ENCODE measurements at places on chromosomes 7 and 10.

- no peak for DNase-seq
These were observed 11.0 kb downstream of the KIAA1217 start for GRCh38 chr10:24219963-24220362.

DNA sequence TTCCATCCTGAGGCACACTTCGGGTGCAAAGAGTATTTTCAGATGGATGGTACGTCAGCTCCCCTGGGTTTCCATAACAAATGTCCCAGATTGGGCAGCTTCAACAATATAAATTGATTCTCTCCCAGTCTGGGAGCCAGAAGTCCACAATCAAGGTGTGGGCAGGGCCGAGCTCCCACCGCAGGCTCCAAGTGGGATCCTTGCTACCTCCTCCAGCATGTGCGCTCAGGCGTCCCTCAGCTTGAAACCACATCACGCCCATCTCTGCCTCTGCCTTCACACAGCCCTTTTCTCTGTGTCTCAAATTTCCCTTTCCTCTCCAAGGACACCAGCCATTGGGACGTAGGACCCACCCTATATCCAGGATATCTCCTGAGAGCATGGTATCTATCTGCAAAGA is 153.5 kb downstream of the DIP2C start:
- no peak for DNase-seq

- DNase-seq = no peak
These were observed 121.2 kb downstream of the SKAP2 start for GRCh38 chr7:26743205-26743604.

- DNase-seq = no peak
These were observed 83.5 kb upstream of the GNA12 start for GRCh38 chr7:2927592-2927991.

- DNase-seq = no peak
These were observed 391.8 kb upstream of the ETV1 start for GRCh38 chr7:14381306-14381705.

DNA sequence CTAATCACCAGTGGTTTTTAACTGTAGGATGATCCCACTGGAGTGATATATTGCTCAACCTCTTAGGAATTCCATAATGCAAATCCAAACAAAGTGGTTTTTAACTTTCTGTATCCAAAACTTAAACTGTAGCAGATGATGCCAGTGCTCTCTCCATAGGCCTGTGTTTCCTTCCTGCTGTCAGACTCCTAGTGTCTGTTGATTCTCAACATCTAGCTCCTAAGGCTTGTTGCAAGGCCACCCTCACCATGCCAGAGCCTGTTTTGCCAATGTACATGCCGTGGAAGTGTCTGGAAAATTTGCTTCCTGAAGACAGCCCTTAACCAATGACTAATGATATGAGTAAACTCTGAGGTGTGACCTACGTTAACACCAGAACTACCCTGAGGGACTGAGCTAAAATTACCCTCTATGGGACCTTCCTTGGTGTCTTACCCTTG is 39.3 kb downstream of the C1GALT1 start:
- no peak for DNase-seq

GRCh38 chr10:22321924-22322640 is 1.2 kb downstream of the BMI1 start:
- DNase-seq = peak; percentile 18

GRCh38 chr7:24436131-24436920 is 136.9 kb upstream of the PALS2 start:
- DNase-seq = no peak

DNA sequence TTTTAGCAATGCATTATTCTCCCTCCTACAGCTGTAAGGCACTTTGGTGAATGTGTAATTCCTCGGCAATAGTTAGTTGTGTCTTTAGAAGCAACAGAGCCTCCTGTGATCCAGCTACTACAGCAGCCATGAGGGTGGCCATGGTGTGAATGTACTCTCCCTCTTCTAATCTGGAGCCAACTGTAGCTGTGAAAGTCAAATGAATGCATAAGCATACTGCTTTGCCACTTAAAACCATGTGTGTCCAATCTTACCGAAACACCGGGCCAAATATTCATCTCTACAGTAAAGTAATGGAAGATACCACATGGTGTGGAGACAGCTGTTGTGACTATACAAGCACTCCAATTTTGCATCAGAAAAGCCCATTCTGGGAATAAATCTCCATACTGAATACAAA is 195.0 kb downstream of the DNAJC1 start:
- DNase-seq = no peak

GRCh38 chr10:122663516-122664130 is 36.0 kb downstream of the C10orf120 start:
- no peak for DNase-seq

GRCh38 chr7:114925434-114925833 is 3.5 kb downstream of the MDFIC start:
- no peak for DNase-seq

DNA sequence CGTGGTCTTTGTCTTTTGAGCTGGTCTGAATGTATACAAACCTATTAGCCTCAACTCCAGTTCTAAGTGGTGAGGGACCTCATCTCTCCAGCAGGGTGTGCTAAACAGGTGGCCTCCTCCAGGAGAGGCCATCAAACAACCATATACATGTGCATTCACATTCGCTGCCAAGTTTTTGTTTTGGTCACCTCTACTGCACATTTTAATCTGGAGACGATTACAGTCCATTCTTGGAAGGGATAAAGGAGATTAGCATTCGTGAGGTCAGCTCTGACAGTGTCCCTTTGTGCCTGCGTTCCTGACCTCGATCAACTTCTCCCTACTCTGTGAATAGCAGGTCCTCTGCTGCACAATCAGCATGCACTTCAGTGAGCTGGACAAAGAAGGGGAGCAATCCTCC is 60.8 kb downstream of the RHOBTB1 start:
- no peak for DNase-seq

All from activated naive CD8-positive, alpha-beta T cell treated with anti-CD3 and anti-CD28 coated beads for 36 hours (primary cell).